Activated naive CD8-positive, alpha-beta T cell treated with anti-CD3 and anti-CD28 coated beads, Interleukin-2, amount 10 ng/mL, durations not matched to agents 7 days and 5 days (primary cell): ENCODE measurements at places on chromosomes 16 and 17.

- DNase-seq: no peak
Observed at GRCh38 chr16:11389631-11390565, 44.6 kb downstream of the RMI2 start.

DNA sequence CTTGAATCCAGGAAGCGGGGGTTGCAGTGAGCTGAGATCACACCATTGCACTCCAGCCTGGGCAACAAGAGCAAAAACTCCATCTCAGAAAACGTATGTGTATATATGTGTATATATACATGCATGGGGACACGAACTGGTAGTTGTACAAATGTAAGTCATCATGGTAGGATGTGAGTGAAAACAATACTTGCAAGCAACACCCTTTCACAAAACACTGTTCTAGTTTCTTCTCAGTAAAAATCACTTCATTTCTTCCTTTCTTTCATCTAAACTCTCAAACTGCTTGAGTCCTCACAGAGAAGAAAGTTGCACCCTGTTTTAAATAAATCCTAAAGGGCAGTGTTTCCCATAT, 51.8 kb downstream of the METTL16 start:
- no peak for DNase-seq

- DNase-seq: no peak
Observed at GRCh38 chr17:20735796-20736195, 156.3 kb downstream of the CDRT15L2 start.

- DNase-seq: no peak
Observed at GRCh38 chr16:4488499-4488967, 12.3 kb downstream of the HMOX2 start.

DNA sequence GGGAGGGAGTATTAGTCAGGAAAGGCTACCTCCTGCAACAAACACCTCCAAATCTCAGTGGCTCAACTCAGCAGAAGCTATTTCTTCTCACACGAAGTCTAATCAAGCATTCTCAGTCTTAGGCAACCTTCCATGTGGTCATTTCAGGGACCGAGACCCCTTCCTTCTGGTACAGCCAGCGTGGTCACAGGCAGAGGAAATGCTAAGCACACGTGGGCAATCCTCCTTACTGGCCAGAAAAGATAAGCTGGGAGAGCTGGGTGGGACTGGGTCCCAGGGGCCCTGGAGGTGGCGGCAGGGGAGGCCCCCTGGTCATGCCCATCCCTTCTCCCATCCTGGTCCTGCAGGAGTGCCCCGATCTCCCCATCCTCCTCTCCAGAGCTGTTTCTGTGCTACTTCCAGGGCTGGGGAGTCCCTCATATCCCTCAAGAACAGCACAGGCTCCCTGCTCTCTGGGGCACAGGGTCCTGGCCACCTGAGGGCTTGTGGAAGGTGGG, 5.7 kb upstream of the CX3CL1 start:
- no peak for DNase-seq

DNA sequence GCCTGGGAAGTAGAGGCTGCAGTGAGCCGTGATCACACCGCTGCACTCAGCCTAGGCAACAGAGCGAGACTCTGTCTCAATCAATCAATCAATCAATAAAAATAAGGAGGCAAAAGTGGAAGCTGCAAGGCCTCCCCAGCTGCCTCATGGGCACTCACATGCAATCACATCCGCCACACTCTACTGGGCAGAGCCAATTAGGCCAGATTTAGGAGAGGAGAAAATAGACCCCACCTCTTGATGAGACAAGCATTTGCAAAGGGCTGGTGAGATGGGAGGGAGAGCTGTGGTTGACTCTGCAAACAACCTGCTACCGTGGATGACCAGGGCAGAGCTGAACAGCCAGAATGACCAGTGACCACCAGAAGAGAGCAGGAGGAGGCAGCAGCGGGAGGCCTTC, 14.7 kb upstream of the GSG1L start:
- DNase-seq: no peak

DNA sequence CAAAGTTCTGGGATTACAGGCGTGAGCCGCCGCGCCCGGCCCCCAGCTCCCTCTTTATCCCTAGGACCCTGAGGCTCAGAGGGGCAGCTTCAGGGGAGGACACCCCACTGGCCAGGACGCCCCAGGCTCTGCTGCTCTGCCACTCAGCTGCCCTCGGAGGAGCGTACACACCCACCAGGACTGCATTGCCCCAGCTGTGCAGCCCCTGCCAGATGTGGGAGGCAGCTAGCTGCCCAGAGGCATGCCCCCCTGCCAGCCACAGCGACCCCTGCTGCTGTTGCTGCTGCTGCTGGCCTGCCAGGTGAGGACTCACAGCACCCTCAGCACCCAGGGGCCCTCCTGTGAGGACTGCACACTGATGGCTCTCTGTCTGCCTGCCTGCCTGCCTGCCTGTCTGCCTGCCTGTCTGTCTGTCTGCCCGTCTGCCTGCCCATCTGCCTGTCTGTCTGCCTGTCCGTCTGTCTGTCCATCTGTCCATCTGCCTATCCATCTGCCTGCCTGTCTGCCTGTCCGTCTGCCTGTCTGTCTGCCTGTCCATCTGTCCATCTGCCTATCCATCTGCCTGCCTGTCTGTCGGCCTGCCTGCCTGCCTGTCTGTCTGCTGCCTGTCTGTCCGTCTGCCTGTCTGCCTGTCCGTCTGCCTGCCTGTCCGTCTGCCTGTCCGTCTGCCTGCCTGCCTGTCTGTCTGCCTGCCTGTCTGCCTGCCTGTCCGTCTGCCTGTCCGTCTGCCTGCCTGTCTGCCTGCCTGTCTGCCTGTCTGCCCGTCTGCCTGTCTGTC, 5.0 kb downstream of the GCGR start:
- DNase-seq: no peak

DNA sequence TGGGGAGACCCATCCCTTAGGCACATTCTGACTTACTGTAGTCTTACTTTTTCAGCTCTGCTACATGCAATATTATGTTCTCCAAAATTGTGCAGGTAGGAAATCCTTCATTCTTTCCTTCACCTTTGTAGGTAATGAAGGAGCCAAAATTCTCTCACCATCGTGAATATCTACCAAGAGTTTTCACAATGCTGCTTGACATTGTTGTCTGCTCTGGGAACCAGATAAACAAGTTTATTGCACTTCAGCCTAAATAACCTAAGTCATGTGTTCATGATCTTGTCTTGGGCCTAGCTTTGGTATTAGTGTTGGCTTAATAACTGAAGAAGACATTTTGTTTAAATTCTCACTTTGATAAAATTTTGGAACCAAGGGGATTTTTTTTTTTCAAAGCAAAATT, 110.8 kb upstream of the ELAC2 start:
- DNase-seq: no peak

GRCh38 chr17:76039121-76039520, 12.0 kb upstream of the EVPL start:
- no peak for DNase-seq

DNA sequence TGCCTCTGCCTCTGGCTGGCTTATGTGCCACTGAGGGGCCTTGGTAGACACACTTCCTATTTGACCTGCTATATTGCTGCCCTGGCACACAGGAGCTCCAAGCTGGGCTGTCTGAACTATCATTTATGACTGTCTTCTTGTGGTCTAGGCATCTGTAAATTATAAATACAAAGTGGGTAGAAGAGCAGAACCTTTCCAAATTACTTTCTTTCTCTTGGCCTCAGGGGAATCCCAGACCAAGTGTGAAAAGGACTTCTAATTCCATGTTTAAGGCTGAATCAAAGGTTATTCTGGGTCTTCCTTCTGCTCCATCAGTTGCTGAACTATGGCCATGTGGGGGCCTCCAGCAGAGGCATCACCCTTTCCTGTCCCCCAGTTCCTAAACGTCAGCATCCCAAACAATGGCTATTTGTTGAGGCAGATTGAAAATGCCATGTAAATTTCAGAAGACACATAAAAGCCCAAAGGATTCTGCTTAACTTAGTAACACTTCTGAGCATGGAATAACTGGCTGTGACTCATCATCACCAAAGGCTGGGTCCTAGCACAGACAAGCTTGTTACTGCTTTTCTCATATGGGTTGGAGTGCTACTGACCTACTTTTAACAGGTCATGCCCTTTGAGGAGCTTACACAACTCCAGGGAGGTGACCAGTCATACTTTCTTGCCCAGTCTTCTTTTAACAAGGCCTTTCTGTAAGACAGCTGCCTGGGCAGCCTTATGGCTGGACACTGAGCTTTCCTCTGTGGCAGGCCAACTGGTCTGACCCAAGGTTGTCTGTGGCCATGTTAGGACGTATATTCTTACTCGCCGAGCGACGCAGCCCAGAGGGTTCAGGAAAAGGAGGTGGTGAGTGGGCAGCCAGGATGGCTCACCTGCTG, 154.8 kb downstream of the VPS53 start:
- no peak for DNase-seq

- no peak for DNase-seq
Observed at GRCh38 chr16:11194913-11195312, 61.1 kb downstream of the SOCS1 start.

GRCh38 chr17:48894886-48895285, 2.3 kb downstream of the ATP5MC1 start:
- no peak for DNase-seq

DNA sequence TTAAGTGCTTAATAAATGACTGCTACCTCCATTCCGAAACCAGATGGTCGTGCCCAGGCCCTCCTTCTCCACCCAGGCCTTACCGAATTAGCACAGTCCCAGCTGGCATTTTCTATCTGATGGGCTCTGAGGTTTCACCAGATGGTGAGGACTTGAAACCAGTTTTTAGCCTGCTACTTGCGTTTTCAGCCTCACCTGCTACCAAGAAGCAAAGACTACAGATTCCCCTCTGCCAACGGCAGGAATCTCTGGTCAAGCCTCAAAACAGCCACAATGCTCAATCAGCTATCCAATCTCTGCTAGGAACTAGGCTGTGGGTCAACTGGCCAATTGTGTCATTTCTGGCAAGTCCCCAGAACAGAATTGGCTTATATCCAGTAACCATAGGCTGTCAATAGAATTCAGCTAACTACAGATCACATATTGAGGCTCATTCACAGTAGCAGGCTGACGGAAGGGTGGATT, 11.7 kb downstream of the PECAM1 start:
- DNase-seq: peak; percentile 7

- DNase-seq: no peak
Observed at GRCh38 chr16:9797306-9797705, 384.9 kb downstream of the GRIN2A start.

GRCh38 chr17:49508866-49509587, 13.9 kb downstream of the NGFR start:
- DNase-seq: no peak

DNA sequence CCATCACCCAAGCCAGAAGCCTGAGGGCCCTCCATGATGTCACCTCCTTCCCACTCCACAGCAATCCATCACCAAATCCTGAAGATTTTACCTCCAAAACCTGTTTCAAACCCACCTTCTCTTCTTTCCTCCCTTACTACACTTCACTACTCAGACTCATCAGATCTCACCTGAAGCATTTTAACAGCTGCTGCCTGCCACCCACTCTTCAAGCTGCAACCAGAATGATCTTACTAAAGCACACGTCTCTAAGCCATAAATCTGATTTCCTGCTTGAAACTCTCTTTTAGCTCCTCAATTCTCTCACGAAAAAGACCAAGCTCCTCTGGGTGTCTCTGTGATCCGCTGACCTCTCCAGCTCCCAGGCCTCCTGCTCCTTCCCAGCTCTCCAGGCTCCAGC, 46.5 kb downstream of the CDK5R1 start:
- DNase-seq: no peak

DNA sequence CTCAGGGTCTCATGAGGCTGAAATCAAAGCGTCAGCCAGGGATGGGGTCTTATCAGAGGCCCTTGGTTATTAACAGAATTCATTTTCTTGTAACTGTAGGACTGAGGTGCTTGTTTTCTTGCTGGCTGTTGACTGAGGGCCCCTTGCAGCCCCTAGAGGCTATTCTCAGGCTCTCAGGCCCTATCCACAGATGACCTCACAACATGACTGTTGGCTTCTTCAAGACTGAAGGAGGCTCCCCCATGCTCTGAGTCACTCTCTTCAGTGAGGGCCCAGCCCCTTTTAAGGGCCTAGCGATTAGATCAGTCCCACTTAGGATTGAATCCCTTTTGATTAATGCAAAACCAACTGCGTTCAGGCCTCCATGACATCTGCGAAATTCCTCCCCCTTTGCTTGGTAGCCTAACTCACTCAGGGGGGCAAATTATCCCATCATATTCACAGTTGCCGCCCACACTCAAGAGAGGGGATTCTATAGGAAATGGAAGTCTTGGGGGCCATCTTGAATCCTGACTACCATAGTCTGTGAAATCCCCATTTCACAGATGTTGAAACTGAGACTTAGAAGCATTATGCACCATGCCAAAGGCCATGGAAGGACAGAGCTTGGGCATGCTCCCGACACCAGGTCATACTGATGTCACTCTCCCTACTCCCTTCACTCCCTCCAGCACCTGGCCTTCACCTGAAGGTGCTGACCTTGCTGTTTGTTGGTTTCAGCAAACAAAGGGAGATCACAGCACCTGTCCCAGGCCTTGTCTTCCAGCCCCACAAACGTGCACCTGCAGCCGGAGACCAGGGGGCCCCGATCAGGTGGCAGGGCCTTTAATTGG, 592.3 kb downstream of the MAF start:
- DNase-seq: no peak

DNA sequence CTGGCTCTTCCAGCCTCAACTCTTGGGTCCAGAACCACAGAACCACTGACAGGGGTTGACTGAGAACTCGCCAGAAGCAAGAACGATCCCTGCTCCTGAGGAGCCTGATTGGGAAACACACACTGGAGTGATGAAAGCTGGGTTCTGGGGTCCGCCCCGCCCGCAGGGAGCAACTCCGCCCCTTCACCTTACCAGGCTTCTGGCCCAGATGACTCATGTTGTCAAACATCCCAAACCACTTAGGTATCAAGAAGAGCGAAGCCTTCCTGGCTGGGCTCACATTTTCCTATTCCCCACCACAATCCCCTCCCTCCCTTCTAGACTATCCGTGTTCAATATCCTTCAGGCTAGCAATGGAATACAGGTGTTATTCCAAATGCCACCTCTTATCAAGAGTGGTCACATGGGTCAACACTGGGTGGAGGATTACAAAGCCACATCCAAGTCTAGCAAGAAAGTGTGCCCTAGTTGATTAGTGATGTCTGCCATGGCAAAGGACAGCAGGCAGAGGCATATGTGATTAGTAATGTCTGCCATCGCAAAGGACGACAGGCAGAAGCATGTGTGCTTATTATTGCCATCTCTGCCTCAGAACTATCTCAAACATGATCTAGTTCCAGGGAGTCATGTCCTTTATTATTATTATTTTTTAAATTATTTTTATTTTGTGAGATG, 70.5 kb downstream of the TIMM22 start:
- DNase-seq: no peak

DNA sequence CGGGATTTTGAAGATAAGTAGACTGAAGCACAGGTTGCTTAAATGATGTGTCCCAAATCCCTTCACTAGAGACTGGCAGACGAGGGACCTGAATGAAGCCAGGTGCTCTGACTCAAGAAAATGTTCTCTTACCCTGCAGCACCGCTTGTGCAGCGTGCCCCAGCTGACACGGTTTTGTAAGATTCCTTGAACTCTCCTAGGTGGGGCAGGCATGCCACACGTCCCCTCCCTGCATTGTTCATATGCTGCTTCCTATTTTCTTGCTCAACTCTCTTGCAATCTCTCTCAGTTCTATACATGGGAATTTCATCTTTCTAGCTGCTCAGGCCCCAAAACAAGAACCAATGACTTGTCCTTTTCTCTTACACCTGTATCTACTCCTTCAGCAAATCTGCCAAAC, 22.1 kb upstream of the HNF1B start:
- DNase-seq: no peak
